DND-41 (cell line): ENCODE measurements at places on chromosomes 2 and 18.

GRCh38 chr2:54577035-54577434, 120.9 kb downstream of the SPTBN1 start:
- DNase-seq, result no peak

GRCh38 chr2:98161186-98161585, 74.2 kb downstream of the VWA3B start:
- no peak for DNase-seq

- no peak for DNase-seq
Observed at GRCh38 chr18:22552254-22552653, 134.5 kb upstream of the CTAGE1 start.

- no peak for DNase-seq
Observed at GRCh38 chr2:240868286-240869108, at the start of gene AGXT. Gene AGXT, plus strand, starts transcription at chr2:240868824. Its CDS starts 42 bp downstream, at chr2:240868866.

- DNase-seq, result no peak
Observed at GRCh38 chr2:181682795-181683517, 2.6 kb upstream of the NEUROD1 start.

DNA sequence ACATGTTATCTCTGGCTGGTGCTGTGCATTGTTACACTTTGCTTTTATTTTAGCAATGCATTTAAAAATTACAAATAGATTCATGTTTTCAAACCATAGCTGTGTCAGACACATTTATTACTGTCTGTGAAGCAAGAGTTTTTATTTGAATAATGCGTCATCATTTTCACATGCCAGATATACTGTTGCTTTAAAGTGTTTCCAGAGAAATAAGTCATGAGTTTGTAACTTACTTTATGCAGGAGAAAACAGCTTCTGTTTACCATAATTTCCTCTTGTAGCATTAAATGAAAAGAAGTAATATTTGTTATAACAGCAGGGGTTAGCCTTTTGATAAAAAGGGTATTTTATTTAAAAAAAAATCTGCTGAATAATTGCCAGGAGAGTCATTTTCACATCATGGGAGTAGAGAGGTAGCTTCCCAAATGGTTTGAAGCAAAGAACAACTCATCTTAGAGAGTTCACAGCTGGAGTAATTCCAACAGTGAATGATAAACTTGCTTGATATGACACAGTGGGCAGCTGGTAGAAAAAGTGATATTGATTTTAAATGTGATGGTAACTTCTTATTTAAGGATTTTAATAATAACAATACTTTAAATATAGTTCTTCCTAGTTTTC, 1274.5 kb upstream of the CRIM1 start:
- no peak for DNase-seq

DNA sequence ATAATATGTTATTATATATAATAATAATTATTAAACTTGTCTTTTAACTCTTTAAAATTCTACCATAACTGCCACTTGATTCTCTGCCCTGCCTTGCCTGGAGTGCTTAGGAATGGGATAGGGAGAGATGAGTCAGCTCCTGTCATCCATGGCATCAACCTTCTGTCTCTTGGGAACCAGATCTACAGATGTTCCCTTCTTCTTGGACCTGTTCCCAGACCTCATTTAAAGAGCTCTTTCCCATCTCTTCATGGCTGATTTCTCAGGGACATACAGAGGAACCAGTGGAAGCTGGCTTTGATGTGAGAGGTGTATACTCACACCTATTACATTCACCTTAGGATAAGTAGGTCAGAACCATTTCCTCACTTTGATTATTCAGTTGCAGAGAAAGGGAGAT, 155.3 kb upstream of the MYO3B start:
- DNase-seq, result no peak

DNA sequence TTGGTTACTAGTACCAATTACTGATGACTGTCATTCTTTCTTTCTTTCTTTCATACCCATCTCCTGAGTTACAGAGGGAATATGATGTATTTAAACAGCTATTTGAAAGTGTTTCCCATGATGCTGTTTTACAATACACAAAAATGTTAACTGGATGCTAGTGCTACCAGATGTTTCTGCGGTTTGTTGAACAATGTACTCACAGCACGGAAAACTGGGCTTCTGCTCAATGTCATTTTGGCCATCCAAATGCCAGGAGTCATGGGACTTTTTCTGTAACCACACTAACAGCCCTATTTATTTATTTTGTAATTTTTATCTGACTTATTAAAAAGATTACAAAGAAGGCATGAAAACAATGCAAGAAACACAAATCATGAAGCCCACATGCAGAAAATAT, 313.8 kb downstream of the RIT2 start:
- no peak for DNase-seq

- no peak for DNase-seq
Observed at GRCh38 chr2:224284134-224284946, 117.6 kb downstream of the FAM124B start.

- DNase-seq, result no peak
Observed at GRCh38 chr2:102283996-102284395, 27.4 kb upstream of the IL1RL1 start.

DNA sequence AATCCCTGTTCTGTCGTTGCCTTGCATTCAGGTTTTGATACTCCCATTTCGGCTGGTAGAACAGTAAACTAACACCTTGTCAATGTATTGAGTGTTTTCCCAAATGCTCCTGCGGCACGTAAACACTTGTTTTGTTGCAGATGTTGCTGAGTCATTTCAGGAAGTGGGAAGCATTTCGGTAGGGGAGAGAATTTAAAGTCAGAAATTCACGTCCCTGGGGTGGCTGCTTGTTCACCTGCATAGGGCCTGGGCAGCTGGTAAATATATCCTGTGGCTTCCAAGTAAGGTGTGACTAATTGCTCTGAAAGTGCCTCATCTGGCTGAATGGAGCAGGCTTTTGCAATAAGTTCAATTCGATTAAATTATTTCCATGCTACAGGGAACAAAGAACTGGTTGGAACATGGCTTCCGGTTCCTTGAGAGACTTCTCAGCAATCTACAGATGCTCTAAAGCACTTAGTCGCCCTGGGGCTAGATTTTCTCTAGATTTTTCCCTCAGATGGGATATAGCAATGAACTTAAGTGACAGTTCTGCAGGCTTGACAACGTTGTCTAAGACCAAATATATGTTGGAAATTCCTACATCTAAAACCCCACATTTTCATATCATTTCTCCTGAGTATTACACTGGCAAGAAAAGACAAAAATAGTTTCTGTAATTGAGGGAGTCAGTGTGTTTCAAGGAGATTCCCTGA, 5.2 kb downstream of the GALR1 start:
- DNase-seq, result no peak

DNA sequence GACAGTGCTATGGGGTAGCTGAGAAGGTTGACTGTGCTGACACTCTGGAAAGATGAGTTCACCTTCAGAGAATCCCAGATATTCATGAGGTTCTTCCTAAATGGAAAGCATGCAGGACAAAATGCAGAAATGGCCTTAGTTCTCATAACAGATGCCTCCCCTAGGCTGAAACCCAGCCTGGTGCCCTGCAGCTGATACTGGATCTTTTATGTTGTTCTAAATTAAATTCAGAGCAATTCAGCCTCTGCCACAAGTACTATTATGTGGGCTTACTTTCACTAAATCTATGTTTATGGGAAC, 172.0 kb upstream of the SERPINE2 start:
- no peak for DNase-seq

GRCh38 chr18:77066689-77067088, 65.9 kb downstream of the MBP start:
- DNase-seq, result no peak

DNA sequence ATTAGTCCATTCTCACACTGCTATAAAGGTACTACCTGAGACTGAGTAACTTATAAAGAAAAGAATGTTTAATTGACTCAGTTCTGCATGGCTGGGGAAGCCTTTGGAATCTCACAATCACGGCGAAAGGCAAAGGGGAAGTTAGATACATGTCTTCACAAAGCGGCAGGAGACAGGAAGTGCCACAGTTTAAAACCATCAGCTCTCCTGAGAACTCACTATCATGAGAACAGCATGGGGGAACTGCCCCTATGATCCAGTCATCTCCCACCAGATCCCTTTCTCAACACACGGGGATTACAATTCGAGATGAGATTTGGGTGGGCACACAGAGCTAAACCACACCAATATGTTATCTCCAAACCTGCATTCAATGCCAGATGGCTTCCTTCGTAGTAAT, 716.1 kb downstream of the DCC start:
- DNase-seq, result no peak

DNA sequence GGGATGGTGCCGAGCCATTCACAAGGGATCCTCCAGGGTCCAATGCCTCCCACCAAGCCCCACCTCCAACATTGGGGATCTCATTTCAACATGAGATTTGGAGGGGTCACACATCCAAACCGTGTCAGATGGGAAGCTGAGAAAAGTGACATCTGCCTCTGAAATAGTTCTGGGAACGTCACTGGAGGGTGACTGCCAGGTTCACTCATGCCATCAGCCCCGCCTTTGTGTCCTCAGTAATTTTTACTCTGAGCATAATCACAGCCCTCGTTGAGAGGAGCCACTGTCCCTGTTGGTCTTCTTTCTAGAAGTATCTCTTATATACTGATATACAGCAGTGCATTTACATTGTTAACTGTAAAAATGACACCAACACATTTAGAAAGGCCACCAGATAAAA, 67.4 kb downstream of the KLHL29 start:
- DNase-seq, result no peak

DNA sequence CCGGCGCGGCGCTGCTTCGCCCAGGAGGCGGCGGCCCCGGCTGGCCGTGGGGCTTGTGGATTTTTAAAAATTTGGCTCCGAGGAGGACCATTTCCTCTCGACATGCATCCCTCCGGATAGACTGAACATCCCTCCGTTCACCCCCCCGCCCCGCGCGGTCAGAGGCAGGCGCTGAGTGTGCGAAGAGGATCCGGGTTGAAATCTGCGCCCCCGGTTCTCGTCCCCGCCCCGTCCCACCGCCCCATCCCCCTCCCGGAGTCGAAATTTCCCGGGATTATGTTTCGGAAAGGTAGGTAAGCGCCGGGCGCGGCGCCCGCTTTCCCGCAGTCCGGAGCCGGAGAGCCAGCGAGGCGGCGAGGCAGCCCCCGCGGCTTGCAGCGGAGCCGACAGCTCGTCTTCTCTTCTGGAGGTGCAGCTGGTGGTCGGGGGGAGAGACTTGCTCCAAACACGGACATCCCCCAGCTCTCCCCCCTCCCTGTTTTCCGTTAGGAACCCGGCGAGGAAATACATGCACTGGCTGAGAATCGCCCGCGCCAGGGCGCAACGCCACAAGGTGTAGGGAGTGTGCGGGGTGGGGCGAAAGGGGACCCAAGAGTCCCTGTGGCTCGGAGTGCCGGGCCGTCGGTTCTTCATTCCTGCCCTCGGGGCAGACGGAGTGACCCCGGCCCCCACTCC, at the start of gene PRKCE:
TSS of gene PRKCE (plus strand) at position 261 of the 675 bp plus-strand sequence.
- DNase-seq, result peak; percentile 64

- DNase-seq, result peak; percentile 70
Observed at GRCh38 chr2:68809324-68810240, 61.6 kb downstream of the BMP10 start.

DNA sequence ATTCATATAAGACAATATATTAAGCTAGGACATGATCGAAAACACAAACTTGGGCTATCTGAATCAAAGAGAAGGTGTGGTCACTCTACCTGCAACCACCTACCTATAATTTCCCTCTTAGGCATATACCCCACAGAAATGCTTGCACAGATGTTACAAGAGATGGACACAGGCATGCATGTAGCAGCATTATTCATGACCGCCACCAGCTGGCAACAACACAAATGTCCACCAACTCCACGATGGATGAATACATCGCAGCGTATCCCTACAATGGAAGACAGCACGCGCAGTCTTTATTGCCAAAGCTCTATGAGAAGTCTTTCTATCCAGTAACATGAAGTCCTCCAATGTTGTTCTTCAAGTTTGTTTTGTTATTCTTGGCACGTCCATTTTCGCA, 90.8 kb downstream of the ARL4C start:
- no peak for DNase-seq

DNA sequence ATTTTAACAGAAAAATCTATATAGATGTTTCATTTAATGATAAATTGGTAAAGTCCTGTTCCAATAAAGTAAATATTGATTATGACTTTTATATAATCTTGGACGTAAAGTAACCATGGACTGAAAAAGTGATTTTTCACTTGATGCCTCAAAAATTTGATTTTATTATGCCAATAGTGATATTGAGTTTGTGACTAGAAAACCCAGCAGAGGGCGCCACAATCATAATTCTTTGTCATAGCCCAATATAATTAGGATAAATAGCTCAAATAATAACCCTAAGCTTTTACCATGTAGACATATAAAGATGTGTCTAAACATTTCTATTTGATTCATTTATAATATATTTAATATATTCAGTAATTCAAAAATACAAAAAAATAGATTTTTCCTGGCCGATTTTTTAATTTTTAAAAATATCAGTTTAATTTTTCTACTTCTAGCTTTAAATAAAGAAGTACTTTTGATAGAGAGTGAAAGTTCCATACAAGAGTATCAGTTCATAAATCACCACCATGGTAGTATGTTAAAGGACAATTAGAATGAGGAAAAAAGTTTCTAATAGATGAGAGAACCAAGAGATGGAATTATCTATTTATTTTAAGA, 30.7 kb downstream of the CAMKMT start:
- DNase-seq, result peak; percentile 57

DNA sequence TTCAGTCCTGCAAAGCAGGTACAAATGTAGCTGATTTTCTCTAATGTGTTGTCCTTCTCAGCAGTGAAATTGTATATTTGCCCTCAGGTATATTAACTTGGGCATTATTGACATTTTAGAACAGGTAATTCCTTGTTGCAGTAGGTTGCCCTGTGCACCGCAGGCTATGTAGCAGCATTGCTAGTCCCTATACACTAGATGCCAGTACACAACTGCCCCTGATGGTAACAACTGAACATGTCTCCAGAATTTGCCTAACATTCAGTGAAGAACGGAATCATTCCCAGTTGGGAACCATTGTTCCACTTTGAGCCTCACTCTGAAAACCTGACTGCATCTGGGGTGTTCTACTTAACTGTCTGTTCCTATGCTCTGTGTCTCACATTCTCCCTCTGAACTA, 23.1 kb upstream of the TFPI start:
- no peak for DNase-seq

GRCh38 chr18:32730620-32731091, 42.2 kb downstream of the KLHL14 start:
- DNase-seq, result peak; percentile 31

- no peak for DNase-seq
Observed at GRCh38 chr2:144659731-144660275, 139.9 kb upstream of the ZEB2 start.

- DNase-seq, result no peak
Observed at GRCh38 chr18:10951631-10952544, 197.5 kb downstream of the PIEZO2 start.

- peak; percentile 41 for DNase-seq
Observed at GRCh38 chr2:239398521-239398921, 2.3 kb downstream of the HDAC4 start.
